ENCODE measurements at places on chromosomes 6 and 20. TPM values are rescaled to one million over a fixed set of nuclear protein-coding genes. Genes with fewer than 3 reads are reported as not detected.

DNA sequence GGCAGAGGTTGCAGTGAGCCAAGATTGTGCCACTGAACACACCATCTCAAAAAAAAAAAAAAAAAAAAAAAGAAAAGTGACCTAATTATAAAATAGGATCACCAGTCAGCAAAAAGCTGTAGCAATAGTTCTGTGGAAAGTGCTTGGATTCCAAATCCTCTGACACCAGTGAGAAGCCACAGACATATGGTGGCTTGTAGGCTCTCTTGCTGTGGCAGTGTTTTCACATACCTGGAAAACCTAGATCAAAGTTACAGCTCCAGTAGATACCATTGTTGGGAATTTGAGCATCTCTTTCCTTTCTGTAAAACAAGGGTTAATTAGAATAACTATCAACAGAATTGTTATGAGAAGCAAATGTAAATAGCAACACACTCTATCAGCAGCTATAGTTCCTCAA lies 4.1 kb downstream of the CCDC170 start:
- DNase-seq = no peak

DNA sequence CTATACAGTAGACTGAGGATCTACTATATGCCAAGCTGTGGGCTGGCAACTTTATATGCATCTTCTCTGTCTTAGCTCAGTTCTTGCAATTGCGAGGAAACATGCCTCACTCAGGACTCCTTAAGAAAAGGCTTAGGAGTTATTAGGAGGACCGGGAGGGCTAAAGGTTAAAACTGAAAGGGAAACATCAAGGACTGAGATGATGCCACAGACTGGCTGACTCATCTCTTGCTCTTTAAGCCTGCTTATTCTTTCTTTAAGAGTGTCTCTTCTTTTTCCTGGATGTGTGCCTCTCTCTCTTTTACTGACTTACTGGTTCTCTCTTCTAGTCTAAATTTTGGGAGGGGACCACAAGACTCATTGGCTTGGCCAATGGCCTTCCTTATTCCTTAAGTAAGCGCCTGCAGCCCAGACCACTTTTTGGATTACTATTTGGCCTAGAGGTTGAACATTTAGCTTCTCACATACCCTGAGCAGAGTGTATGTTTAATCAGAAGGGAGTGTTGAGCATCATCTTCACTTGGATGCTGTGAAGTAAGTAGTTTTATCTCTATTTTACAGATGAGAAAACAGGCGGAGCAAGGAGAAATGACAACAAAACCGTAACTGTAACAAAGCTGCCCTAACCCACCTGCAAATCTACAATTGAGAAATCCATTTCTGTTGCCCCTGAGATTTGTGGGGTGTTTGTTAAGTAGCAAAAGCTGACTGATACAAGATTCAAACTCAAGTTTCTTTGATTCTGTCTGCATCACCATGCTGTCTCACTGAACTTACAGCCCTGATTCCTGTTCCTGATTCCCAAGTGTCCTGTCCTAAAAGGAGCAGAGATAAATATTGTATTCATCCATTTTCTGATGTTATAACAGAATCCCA lies 7.2 kb upstream of the SDC4 start:
- no peak for DNase-seq

- no peak for DNase-seq
Observed at GRCh38 chr6:150027806-150028565, 2.7 kb upstream of the RAET1L start.

GRCh38 chr6:125748406-125749172 lies 843 bp upstream of the HEY2 start:
- no peak for DNase-seq

DNA sequence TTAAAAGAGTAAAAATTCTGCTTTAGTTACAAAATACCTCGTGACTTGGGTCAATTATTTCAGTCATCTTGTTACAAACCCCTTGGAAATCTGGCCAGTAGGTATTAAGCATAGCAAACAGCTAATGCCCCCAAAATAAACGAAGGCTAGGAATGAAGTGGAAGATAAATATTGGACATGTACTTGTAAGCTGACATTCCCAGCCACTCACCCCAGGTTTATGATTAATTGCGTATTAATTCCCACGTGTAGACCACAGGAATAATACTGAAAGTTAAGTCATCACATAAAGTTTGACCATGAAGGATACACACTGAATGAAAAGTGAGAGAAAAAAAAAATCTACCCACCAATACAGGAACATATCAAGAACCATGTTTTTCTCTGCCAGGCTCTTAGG lies 936.5 kb upstream of the ADGRB3 start:
- DNase-seq = no peak

- DNase-seq = no peak
Observed at GRCh38 chr20:31915491-31916280, 36.2 kb downstream of the PDRG1 start.

GRCh38 chr6:14930366-14930989 lies 315.4 kb upstream of the JARID2 start:
- no peak for DNase-seq

DNA sequence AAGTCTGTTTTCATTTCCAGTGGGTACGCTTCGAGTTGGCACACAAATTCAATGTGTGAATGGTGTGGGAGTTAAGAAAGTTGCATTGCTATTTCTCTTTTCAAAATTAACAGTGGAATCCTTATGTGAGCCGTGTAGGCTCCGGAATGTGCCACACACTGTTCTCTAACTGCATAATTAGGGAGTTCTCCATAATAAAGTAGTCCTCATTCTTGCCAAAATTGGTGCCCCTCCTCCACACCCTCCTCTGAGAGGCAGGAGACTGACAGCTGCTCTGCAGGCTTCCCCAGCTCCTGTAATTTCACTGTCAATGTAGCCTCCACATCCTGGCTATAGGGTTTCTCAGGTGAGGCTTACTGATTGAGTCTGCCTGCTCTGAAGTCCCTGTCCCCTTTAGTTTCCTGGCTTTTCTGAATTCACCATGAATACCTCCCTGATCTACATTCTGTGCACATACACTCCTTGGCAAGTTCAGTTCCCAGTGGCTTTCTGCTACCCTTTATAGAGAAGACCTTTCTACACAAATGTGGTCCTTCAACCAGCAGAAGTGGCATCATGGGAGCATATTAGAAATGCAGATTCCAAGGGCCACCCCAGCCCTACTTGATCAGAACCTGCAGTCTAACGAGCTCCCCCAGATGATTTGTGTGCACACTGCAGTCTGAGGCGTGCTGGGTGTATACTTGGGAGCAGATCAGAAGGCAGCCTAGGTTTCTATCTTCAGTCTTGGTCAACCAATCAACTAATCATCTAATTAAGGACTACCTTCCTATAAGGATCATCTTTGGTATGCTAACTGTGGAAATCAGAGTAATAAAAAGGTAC lies 19.9 kb upstream of the CCN6 start:
- DNase-seq = no peak

The GRM1 gene
- not detected for total RNA-seq

The MOG gene
- total RNA-seq = not detected

The CEP85L gene
- total RNA-seq = 8.2 TPM

The BMP5 gene
- total RNA-seq = 1.6 TPM

All from body of pancreas (tissue), 4 donors.